ENCODE measurements at places on chromosomes 1 and 21. TPM values are rescaled to one million over a fixed set of nuclear protein-coding genes. Genes with fewer than 3 reads are reported as not detected.
A peak's percentile ranks its signal among the peaks of the same experiment; 100 is the strongest.

DNA sequence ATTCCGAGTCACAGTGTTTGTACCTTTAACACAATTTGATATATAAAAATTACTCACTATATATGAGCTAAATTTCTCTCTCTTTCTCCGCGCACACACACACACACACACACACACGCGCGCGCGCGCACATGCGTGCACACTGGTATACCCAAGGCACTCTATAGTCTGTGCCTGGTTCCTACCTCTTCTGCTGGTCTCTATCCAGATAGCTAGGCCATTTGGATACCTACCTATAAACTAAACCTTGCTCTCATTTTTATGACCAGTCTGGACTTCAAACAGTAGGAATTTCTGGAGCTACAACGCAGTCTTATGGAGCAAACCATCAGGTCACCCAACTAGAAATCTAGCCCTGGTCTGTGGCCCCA, 97.1 kb upstream of the MAGI3 start:
- H3K27ac ChIP-seq, result no peak overlapping the region
- H3K27me3 ChIP-seq, result peaks cover 14% of the 10 kb centered on the region
- no peaks in the 10 kb centered on the region for H3K36me3 ChIP-seq

- no peak overlapping the region for H3K4me3 ChIP-seq
- H3K4me1 ChIP-seq, result no peaks in the 10 kb centered on the region
- H3K27ac ChIP-seq, result no peak overlapping the region
These were observed 3.7 kb downstream of the KAZN start for GRCh38 chr1:14602136-14602535.

The ILDR2 gene
- 12.5 TPM for total RNA-seq

The KRTAP10-7 gene
- not detected for total RNA-seq

The F5 gene
- total RNA-seq, result 50.8 TPM

DNA sequence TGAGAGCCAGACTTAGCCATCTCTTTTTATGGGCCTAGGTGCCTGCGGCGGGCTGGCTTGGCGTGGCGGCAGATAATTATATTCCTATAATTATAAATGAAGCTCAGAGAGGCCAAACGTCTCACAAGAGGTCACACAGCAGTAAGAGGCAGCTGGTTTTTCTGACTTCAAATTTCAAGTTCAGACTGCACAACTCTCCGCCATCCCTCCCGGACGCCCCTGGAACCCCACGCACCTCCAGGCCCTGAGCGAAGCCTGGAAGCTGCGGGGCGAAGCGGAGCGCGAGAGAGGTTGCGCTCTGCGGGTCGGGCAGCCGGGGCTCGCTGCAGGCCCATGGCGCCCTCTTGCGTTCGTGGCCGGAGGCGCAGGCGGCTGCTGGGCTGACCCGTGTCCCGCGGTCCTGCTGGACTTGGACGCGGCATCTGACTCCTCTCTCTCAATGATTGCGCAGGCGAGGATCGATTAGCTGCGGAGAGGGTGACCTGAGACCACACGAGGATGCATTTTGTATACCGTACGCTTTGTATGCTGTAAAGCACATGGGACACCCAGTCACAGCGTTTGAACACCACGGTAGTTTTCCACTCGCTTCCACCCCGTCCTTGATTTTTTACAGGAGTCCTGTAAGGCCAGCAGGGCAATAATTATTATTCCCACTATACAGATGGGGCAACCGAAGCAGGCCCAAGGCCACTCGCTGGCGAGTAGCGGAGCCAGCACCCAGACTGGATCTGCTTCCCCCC, 272.7 kb downstream of the FOXD2 start:
- H3K4me3 ChIP-seq, result peak overlapping the region; percentile 18
- no peak overlapping the region for H3K27ac ChIP-seq
- H3K27me3 ChIP-seq, result peaks cover 69% of the 10 kb centered on the region
- peaks cover 7% of the 10 kb centered on the region for H3K4me1 ChIP-seq
